ENCODE measurements at places on chromosomes 16 and 17. TPM values are rescaled to one million over a fixed set of nuclear protein-coding genes. Genes with fewer than 3 reads are reported as not detected.

The ARHGDIG gene
- 7.0 TPM for total RNA-seq

The MAP1LC3B gene
- total RNA-seq = 51.8 TPM

The PRR29 gene
- 0.09 TPM for total RNA-seq

The CCDC154 gene
- total RNA-seq = 5.7 TPM

The GPT2 gene
- total RNA-seq = 49.8 TPM

All from prostate gland (tissue), 2 donors.